ENCODE measurements at places on chromosomes 4 and X.
A peak's percentile ranks its signal among the peaks of the same experiment; 100 is the strongest.

GRCh38 chrX:48914593-48915493, 3.4 kb upstream of the SLC35A2 start:
- DNase-seq, result no peak
- no peaks in the 10 kb centered on the region for H3K36me3 ChIP-seq
- H3K27me3 ChIP-seq, result no peaks in the 10 kb centered on the region
- peaks cover 11% of the 10 kb centered on the region for H3K4me1 ChIP-seq
- no peak overlapping the region for H3K27ac ChIP-seq
- no peak overlapping the region for H3K4me3 ChIP-seq

- no peak overlapping the region for H3K4me3 ChIP-seq
- no peaks in the 10 kb centered on the region for H3K27me3 ChIP-seq
- no peaks in the 10 kb centered on the region for H3K4me1 ChIP-seq
- no peak overlapping the region for H3K27ac ChIP-seq
Observed at GRCh38 chr4:61243962-61244361, 43.8 kb downstream of the ADGRL3 start.

GRCh38 chrX:47529548-47529947, 31.5 kb upstream of the ARAF start:
- H3K4me1 ChIP-seq, result no peaks in the 10 kb centered on the region
- H3K4me3 ChIP-seq, result no peak overlapping the region
- H3K27me3 ChIP-seq, result no peaks in the 10 kb centered on the region
- H3K36me3 ChIP-seq, result no peaks in the 10 kb centered on the region
- no peak overlapping the region for H3K27ac ChIP-seq

- H3K4me1 ChIP-seq, result peaks cover 14% of the 10 kb centered on the region
- H3K27ac ChIP-seq, result peak overlapping the region; percentile 89
- DNase-seq, result no peak
- H3K36me3 ChIP-seq, result no peaks in the 10 kb centered on the region
- peak overlapping the region; percentile 80 for H3K4me3 ChIP-seq
- no peaks in the 10 kb centered on the region for H3K27me3 ChIP-seq
Observed at GRCh38 chr4:70994069-70994366, 569 bp downstream of the DCK start.
